ENCODE measurements at places on chromosomes 12 and 14.

- no peak for DNase-seq
Measured at GRCh38 chr12:109100741-109101140, 3.3 kb downstream of the UNG start.

GRCh38 chr14:101235335-101236103 is 325.8 kb upstream of the DIO3 start:
- DNase-seq: peak; percentile 45

DNA sequence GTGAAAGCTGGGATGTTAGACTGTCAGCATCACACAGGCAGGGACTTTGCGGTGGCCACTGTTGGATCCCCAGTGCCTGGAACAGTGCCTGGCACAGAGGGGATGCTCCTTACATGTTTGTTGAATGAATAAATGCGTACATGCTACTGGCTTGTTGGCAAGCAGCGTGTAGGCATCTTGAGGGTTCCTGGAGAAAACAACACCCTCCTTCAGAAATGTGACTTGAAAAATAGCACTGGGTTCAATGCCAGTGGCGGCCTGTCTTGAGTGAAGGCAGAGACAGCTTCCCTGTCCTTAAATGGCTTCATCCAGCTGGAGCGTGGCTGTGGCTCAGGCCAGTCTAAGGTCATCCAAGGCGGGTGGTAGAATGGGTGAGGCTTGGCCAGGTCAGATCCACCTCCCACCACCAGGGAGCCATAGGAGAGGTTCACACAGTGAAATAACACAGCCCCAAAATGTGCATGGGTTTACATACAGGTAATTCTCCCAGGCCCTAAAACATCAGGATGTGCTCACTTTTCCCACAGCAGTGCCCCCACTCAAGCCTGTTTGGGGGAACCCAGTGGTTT is 171.4 kb downstream of the PHETA1 start:
- DNase-seq: no peak

DNA sequence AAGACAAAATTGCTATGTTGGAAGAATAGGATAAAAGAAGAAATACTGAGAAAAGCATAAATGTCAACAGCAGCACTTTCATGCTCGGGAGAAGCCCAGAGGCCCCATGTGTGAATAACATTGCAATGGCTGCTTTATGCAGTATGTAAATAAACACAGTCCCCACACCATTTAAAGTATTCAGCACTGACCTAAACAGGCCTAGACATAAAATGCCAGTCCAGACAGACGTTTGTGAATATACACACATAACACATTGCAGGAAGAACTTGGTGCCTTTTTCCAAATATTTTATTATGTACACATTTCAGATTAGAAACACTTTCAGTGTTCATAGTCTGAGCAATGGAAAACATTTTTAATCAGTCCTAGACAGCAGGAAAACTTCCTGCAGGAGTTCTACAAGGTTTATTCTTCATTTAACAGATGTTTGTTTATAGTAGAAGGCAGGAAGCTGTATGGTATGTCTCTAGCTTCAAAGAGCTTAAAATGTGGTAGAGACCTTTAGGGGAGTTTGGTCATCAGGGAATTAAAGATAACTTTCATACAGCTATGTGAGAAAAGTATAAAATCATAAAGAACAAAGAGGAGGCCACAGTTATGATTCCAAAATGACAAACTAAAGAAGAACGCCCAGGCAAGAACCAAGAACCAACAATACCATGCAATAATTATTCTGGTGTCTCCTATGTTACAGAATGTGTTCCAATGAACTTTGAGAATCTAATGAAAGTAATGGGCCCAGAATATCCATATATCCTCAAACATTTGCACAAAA is 30.6 kb upstream of the SLC38A2 start:
- no peak for DNase-seq

- DNase-seq: no peak
Measured at GRCh38 chr12:41055875-41056577, 132.1 kb upstream of the PDZRN4 start.

- no peak for DNase-seq
Measured at GRCh38 chr14:28375295-28375694, 391.3 kb upstream of the FOXG1 start.

GRCh38 chr14:92726135-92726932 is 22.1 kb downstream of the LGMN start:
- no peak for DNase-seq

- DNase-seq: no peak
Measured at GRCh38 chr14:38079886-38080285, 127.8 kb upstream of the SSTR1 start.

DNA sequence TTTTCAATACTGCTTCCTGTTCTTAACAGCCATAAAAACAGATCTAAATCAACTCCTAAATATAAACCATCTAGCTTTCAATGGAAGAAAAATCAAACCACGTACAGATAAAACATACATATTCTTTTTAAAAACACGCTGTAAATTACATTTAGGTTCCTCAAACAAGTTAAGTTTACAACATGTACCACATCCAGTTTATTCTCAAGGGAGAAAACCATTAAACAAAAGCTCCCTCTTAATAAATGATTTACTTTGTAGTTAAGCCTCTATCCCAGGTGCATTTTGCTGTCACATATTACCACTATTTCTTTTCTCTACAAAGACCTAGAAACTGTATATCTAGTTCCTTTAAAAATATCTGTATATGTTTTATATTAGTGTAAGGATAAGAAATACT is 3.1 kb downstream of the NUMB start:
- DNase-seq: no peak

- DNase-seq: no peak
Measured at GRCh38 chr12:58547217-58547616, 373.1 kb downstream of the LRIG3 start.

GRCh38 chr12:12562016-12562483 is 613 bp downstream of the DUSP16 start:
- no peak for DNase-seq

GRCh38 chr12:79534029-79534867 is 156.5 kb downstream of the PAWR start:
- DNase-seq: no peak

DNA sequence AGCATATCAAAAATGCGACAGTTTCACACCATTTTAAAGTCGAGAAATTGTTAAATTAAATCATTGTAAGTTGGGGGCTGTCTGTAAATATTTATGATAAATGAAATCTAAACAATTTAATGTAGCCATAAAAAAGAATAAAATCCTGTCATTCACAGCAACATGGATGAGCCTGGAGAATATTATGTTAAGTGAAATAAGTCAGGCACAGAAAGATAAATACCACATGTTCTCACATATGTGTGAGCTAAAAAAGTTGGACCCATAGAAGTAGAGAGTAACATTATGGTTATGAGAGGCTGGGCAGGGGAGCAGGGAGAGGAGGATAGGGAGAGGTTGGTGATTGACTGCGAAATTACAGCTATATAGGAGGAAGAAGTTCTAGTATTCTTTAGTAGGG is 135.9 kb downstream of the GARIN6 start:
- DNase-seq: no peak

DNA sequence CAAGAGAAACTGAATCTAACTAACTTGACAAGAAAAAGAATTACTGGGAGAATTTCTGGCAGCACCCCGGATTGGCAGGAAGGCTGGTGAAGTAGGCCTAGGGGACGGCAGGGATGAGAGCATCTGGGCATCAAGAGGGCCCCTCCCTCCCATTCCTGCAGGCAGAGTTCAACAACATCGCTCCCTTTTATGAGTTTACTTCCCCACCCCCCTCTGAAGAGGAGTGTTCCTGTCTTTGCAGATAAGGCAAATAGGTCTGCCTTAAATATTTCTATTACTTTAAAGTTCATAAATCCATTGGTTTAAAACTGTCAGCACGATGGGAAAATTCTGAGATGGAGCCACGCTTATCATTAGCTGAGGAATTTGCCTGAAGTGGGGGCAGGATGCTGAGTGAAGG is 168.7 kb downstream of the TBX5 start:
- DNase-seq: no peak

- DNase-seq: no peak
Measured at GRCh38 chr12:95386051-95386450, 87.9 kb upstream of the METAP2 start.

DNA sequence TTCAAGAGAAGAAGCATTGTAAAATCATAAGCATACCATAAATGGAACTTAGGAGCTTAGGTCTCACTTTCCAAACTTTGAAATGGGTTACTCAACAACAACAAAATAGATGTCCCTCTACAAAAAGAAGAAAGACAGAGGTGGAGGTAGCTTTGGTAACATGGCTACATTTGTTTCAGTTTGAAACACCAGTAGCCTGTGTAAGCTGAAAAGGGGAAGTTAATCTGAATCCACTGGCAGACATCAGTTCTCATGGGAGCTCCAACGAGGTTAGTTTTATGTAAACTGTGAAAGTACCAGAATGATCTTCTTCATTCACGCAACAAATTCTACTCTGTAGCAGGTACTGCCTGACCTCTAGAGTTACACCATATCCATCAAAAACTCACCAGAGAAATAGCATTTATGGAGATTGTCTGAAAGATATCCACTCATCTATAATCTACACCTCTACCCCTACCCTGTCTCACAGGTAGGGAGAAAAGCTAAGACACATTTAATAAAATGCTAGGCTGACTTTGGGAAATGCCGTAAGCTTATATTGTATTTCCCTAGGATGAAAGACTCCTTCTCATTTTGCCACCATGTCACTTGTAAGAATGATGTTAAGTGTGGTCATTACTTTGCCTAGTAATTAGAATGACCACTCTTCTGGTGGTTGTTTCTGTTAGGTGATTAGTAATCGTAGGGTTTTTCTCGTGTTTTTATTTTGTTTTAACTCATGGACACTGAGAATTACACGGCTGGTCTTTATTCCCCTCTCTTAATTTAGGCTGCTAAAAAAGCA is 224.1 kb downstream of the ASCL1 start:
- no peak for DNase-seq

DNA sequence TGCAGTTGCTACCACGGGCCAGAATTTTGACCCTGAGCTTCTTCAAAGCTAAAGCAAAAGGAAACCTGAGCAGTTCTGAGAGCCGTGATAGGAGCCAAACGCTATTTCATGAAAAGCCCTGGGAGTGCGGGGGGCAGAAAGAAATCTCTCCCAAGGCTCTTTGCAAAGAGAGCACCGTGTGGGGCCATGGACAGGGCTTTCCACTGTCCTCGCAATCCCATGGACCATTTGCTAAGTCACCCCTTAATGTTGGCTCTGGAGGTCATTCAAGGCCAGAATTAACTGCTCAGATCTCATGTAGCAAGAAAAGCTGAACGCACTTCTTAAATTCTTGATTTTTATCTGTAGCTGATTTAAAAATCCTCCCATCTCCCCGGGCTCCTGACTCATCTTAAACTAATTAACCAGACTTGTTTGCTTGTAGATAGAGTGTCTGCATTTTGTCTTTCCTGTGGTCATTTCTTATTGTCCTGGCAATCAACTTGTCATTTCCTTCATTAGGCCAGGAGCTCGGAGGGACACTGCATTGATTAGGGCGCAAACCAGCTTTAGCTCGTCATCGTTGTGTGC is 24.8 kb downstream of the CLSTN3 start:
- no peak for DNase-seq

- DNase-seq: no peak
Measured at GRCh38 chr12:25433581-25434325, 119.3 kb downstream of the LMNTD1 start.

DNA sequence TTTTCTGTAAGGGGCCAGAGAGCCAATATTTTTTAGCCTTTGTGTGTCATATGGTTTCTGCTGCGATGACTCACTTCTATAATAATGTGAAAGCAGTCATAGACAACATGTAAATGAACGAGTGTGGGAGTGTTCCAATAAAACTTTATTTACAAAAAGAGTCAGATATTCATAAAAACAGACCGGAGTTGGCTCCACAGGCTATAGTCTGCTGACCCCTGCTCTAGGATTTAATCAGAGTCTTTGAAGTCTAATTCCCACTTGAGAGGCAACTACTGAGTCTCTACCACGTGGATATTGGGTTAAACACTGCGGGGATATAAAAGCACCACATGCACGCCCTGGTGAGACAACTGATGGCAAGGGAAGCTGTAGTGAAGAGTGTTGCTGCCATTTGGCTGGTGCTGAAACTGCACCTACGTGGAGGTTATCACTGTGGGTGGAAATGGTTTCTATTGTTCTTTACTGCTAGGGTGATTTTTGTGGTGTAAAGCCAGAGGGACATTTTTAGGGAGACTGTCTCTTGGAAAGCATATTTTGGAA is 3.6 kb upstream of the NINJ2 start:
- DNase-seq: no peak

DNA sequence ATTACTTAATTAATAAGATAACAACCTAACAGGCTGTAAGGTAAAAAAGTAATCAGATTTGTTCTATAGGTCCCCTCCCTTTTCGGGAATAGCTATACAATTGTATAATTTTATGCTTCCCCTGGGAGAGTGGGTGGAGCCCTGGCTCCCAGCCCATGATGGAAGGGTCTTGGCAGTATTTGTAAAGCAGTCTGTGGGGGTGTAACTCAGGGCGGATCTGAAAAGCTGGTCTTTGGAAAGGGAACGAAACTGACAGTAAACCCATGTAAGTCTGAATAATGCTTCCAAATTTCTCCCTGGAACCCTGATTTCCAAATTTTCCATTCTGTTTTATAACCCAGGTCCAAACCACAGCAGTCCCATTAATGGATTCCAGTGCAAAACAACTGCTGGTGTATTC is 110.4 kb downstream of the DAD1 start:
- DNase-seq: no peak

DNA sequence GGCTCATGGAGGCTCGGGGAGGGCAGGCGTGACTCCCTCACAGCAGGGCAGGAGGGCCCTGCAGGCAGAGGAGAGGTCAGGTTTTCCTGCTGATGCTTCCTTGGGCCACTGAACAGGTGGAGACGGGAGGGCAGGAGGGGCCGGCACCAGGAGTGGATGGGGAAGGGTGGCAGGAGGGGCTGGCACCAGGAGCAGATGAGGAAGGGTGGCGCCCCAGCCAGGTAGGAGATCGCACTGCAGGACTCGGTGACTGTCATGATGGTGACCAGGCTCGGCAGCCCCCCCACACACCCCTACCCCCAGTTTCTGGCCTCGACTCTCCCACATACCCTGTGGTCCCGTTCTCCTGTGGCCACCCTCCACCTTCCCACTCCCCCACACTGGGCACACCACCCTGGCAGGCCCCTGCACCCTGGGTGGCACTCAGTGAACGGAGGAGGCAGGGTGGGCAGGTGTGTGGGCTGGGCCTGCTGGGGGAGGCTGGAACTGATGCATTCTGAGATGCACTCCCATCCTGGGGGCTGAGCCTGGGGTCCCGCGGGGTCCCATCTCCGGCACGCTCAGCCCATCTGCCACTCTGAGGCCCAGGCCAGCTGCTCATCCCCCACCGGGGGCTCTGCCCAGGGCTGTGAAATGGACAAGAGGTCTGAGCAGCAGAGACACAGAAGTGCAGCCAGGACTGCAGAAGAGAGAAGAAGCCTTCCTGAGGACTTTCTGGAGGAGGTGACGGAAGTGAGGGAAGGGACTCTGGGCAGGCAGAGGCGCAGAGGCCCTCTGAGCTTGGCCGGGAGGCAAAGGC is 2.8 kb downstream of the NUDT14 start:
- DNase-seq: peak; percentile 37

GRCh38 chr12:111107392-111108178 is 187.2 kb upstream of the MYL2 start:
- no peak for DNase-seq
